Posterior cingulate gyrus (tissue), 11 donors: ENCODE measurements at places on chromosomes 13 and 19.

DNA sequence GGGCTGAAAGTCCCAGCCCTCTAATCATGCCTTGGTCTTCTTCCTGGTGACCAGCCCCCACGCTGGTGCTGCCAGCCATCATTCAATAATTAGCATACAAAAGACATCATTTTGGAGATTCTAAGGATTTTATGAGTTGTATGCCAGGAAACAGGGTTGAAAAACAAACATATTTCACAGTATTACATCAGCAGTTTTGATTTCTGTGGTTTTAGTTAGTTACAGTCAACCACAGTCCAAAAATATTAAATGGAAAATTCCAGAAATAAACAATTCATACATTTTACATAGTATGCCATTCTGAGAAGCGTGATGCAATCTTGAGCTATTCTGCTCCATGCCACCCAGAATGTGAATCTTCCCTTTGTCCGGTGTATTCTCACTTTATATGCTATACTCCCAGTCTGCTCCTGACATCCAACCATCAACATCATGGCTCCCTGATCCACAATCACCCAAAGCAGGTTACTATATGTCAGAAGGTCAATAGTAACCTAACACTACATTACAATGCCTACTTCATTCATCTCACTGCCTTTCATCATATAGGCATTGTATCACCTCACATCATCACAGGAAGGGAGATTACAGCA, 49.2 kb downstream of the STOML3 start:
- DNase-seq: no peak

- DNase-seq: no peak
Measured at GRCh38 chr13:44637581-44637980, 61.5 kb upstream of the TSC22D1 start.

- peak; percentile 47 for DNase-seq
Measured at GRCh38 chr19:55173714-55174409, 6.2 kb downstream of the SYT5 start.

DNA sequence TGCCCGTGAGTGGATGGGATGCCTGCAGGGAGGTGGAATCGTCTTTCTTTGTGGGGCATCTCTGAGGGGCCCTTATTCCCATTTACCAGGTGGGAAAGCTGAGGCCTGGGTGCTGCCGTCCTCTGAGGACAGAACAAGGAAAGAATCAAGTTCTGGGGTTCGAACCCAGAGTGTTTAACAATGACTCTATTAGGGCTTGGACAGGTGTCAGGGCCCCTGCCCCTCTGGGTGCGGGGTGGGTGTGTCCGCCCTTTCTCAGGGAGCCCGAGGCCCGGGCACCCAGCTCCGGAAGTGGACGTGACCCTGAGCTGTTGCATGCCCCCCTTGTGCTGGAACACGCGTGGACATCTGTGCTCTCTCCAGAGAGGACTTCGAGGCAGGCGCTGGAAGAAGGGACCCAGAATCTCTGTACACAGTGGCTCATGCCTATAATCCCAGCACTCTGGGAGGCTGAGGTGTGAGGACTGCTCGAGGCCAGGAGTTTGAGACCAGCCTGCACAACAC, 10.8 kb downstream of the NDUFA11 start:
- DNase-seq: no peak

GRCh38 chr19:47447470-47448359, 24.0 kb downstream of the SLC8A2 start:
- peak; percentile 46 for DNase-seq
